ENCODE measurements at places on chromosomes 12 and 14. TPM values are rescaled to one million over a fixed set of nuclear protein-coding genes. Genes with fewer than 3 reads are reported as not detected.

DNA sequence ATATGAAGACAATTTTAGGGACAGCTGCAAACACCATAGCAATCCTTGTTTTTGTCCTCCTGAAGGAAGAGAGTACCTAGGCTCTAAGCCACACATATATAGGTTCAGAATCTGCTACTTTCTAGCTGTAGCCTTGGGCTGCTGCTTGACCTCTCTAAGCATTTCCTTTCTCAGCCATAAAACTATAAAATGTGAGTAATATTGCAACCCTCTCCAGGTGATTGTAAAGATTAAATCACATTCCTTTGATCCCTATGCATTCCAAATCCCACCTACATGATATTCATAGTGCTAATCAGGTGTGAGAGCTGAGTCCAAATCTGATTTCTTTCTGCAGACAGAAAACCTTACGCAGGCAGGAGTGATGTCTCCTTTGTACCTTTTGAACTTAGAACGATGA is 913.5 kb downstream of the VRK1 start:
- no peak overlapping the region for H3K27ac ChIP-seq
- no peaks in the 10 kb centered on the region for H3K27me3 ChIP-seq
- DNase-seq, result no peak
- H3K36me3 ChIP-seq, result no peaks in the 10 kb centered on the region
- H3K4me3 ChIP-seq, result no peak overlapping the region

Gene NEUROD4
- total RNA-seq, result not detected

Gene GALNT6
- total RNA-seq, result 9.9 TPM

Gene TMEM30B
- 51.0 TPM for total RNA-seq

Gene HPD
- total RNA-seq, result 1.2 TPM

GRCh38 chr12:95637471-95638155 is 86.3 kb upstream of the USP44 start:
- no peaks in the 10 kb centered on the region for H3K27me3 ChIP-seq
- no peaks in the 10 kb centered on the region for H3K36me3 ChIP-seq
- DNase-seq, result no peak
- peaks cover 8% of the 10 kb centered on the region for H3K4me1 ChIP-seq

DNA sequence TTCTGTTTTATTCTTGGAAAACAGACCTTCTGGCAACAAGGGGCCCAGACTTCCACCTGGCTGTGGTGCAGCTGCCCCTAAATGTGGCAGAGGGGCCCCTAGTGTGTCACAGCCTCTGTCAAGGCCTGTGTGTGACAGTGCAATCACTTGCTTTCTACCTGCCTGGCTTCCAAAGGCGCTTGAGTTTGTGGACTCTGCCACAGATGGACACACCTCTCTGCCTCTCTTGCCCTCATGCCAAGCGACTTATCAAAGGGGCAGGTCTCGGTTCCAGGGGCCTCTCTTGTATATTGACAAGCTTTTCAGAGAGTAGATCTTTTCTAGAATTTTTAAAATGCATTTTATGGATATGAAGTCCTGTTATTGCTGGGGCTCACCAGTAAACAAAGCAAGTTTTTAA is 217.2 kb downstream of the SLC15A4 start:
- H3K27me3 ChIP-seq, result no peaks in the 10 kb centered on the region
- no peak overlapping the region for H3K27ac ChIP-seq
- H3K4me1 ChIP-seq, result no peaks in the 10 kb centered on the region
- H3K36me3 ChIP-seq, result no peaks in the 10 kb centered on the region

Gene SOX5
- 37.0 TPM for total RNA-seq

- no peak overlapping the region for H3K4me3 ChIP-seq
- H3K36me3 ChIP-seq, result no peaks in the 10 kb centered on the region
- no peak for DNase-seq
- no peak overlapping the region for H3K27ac ChIP-seq
- no peaks in the 10 kb centered on the region for H3K27me3 ChIP-seq
Observed at GRCh38 chr12:109343677-109344076, 4.0 kb upstream of the MYO1H start.

Gene SERPINA5
- 4.4 TPM for total RNA-seq

- no peak overlapping the region for H3K4me3 ChIP-seq
- H3K36me3 ChIP-seq, result no peaks in the 10 kb centered on the region
- H3K27me3 ChIP-seq, result no peaks in the 10 kb centered on the region
Observed at GRCh38 chr12:123546281-123546680, 12.8 kb upstream of the RILPL1 start.

DNA sequence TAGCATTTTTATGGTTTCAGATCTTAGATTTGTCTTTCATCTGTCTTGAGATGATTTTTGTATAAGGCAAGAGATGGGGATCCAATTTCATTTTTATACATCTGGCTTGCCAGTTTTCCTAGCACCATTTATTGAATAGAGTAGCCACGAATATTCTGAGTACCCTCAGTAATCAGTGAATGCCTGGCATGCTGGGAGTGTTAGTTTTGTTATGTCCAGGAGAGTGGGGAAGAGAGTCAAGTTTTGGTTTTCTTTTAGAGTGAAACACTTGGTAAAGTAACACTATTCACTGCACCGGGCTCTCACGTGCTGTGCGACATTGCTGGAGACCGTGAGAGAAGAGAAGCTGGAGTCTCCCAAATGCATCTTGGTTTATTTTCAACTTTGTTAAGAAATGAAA is 31.3 kb downstream of the DERA start:
- H3K4me1 ChIP-seq, result no peaks in the 10 kb centered on the region
- DNase-seq, result no peak
- H3K27me3 ChIP-seq, result no peaks in the 10 kb centered on the region
- H3K27ac ChIP-seq, result no peak overlapping the region
- no peak overlapping the region for H3K4me3 ChIP-seq

GRCh38 chr12:88342251-88342806 is 200.2 kb downstream of the TMTC3 start:
- H3K4me3 ChIP-seq, result no peak overlapping the region
- no peaks in the 10 kb centered on the region for H3K4me1 ChIP-seq
- H3K36me3 ChIP-seq, result no peaks in the 10 kb centered on the region

DNA sequence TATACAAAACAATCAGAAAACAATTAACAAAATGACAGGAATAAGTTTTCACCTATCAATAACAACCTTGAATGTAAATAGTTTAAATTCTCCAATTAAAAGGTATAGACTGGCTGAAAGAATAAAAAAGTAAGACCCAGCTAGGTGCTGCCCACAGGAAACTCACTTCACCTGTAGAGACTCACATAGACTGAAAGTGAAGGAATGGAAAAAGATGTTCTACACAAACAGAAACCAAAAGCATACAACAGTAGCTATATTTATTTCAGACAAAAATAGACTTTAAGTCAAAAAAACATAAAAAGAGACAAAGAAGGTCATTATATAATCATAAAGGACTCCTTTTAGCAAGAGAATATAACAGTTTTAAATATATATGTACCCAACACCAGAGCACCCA is 152.4 kb upstream of the PWP1 start:
- no peak overlapping the region for H3K27ac ChIP-seq
- no peaks in the 10 kb centered on the region for H3K4me1 ChIP-seq
- H3K27me3 ChIP-seq, result no peaks in the 10 kb centered on the region
- no peak for DNase-seq
- no peaks in the 10 kb centered on the region for H3K36me3 ChIP-seq

- no peak overlapping the region for H3K4me3 ChIP-seq
- no peaks in the 10 kb centered on the region for H3K27me3 ChIP-seq
- no peaks in the 10 kb centered on the region for H3K36me3 ChIP-seq
- no peak for DNase-seq
- H3K4me1 ChIP-seq, result peaks cover 7% of the 10 kb centered on the region
Observed at GRCh38 chr14:82052778-82053177, 519.1 kb upstream of the SEL1L start.

DNA sequence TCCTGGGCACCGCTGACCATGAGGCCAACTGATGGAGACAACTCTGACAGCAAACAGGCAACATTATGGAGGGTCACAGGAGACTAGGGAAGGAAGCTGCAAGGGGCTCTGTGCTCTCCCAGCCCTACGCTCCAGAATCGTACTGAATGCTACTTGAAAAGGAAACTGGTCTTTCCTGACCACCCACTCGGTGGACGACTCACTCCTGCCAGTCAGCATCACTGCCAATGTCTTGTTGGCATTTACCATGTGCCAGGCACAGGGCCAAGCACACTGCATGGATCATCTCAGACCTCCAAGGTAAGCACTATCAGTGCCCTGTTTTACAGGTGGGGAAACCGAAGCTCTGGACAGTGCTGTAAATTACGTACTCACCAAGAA is 38.0 kb downstream of the CCDC85C start:
- H3K27ac ChIP-seq, result no peak overlapping the region
- H3K4me1 ChIP-seq, result peaks cover 6% of the 10 kb centered on the region
- H3K36me3 ChIP-seq, result no peaks in the 10 kb centered on the region
- no peak overlapping the region for H3K4me3 ChIP-seq
- no peak for DNase-seq

- H3K27ac ChIP-seq, result no peak overlapping the region
- H3K27me3 ChIP-seq, result no peaks in the 10 kb centered on the region
- H3K4me1 ChIP-seq, result no peaks in the 10 kb centered on the region
- no peaks in the 10 kb centered on the region for H3K36me3 ChIP-seq
Observed at GRCh38 chr14:104387022-104388010, 192.2 kb upstream of the C14orf180 start.

DNA sequence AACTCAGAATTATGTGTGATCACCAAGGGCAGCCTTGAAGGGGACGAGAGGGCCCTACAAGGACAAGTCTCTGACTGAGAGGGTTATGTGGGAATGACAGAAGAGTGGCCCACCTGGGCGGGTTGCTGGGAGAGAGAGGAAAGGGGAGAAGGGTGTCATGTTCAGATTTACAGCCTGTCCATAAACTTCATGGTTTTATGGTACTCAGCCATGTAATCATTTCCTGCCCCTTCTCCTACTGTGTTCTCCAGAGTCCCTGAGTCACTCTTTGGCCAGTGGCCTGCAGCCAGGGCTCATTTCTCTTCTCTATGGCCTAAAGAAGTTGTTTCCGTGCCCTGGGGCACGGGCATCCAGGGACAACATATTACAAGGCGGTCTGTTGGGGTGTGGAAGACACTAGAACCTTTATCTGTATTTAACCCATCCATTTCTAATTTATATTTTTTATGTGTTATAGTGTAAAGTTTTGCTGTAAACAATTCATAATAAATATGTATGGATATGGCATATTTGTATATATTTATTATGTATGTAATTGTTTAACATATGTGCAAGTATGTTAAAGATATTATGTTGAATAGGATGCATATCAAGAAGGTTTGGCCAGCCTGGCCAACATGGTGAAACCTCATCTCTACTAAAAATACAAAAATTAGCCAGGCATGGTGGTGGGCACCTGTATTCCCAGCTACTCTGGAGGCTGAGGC is 26.9 kb downstream of the DDX47 start:
- no peak overlapping the region for H3K4me3 ChIP-seq
- peak; percentile 51 for DNase-seq
- H3K4me1 ChIP-seq, result no peaks in the 10 kb centered on the region
- H3K27me3 ChIP-seq, result no peaks in the 10 kb centered on the region
- peak overlapping the region; percentile 51 for H3K27ac ChIP-seq

GRCh38 chr12:54598970-54599369 is 10.5 kb upstream of the PPP1R1A start:
- H3K4me3 ChIP-seq, result no peak overlapping the region
- no peak for DNase-seq
- no peaks in the 10 kb centered on the region for H3K36me3 ChIP-seq
- no peaks in the 10 kb centered on the region for H3K27me3 ChIP-seq
- H3K27ac ChIP-seq, result no peak overlapping the region
- no peaks in the 10 kb centered on the region for H3K4me1 ChIP-seq
